NCI-H1436 (cell line): ENCODE measurements at places on chromosomes 7 and 10.

GRCh38 chr7:87361320-87361719 lies 15.9 kb downstream of the CROT start:
- no peak for DNase-seq

GRCh38 chr7:66732439-66732838 lies 8.1 kb upstream of the RABGEF1 start:
- no peak for DNase-seq

- no peak for DNase-seq
Observed at GRCh38 chr7:80210400-80210799, 75.8 kb downstream of the GNAI1 start.

DNA sequence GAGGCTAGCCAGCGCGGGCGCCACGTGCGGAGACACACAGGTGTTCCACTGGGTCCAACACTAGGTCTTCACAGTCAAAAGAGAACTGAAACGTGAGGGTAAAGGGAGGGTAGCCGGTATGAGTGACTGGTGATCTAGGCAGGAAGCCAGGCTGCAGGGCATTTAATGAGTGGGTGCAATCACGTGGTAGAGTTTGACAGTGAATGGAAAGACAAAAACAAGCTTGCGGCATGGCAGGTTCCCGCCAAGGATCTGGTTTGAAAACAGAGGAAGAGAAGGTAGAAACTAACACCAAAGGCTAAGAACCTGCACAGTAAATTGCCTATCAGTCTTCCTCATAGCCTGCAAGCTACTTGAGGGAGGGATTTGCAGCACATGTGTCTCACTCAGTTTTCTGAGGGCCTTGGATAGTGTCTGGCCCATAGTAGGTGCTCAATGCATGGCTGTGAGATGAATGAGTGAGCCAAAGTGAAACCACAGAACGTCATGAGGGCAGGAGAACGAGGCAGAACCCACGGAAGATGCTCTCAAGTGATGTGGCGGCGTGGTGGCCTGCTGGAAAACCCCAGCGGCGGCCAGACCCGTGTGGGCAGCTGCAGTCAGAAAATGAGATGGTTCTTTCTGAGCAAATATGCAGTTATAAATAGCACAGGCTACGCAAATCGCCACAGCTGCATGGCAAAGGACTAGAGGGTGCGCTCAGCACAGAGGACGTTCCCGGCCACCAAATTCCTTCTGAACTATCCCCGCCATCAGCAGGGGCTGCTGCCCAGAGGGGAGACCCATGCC lies 183.6 kb upstream of the NFE2L3 start:
- no peak for DNase-seq

- DNase-seq = no peak
Observed at GRCh38 chr7:47039089-47039648, 542.7 kb downstream of the TNS3 start.

DNA sequence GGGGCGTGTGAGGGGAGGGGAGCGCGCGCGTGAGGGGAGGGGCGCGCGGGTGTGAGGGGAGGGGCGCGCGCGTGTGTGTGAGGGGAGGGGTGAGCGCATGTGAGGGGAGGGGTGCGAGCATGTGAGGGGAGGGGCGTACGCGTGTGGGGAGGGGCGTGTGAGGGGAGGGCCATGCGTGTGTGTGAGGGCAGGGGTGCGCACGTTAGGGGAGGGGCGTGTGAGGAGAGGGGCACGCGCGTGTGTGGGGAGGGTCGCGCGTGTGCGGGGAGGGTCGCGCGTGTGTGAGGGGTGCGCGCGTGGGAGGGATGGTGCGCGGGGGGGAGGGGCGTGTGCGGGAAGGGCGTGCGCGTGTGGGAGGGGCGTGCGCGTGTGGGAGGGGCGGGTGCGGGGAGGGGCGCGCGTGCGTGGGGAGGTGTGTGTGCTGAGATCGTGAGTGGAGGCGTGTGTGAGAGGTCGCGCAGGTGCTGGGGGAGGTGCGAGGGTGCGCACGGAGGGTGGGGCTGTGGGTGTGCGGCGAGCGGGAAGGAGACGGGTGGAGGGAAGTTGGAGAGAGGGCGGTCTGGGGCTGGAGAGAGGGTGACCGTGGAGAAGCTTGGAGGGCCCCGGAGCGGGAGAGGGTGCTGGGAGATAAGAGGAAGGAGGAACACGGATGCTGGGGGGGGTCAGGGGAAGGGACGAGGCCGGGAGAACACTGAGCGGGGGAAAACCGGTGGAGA lies 19.7 kb downstream of the MXI1 start:
- peak; percentile 96 for DNase-seq

GRCh38 chr7:102424129-102424551 lies 9.2 kb upstream of the ORAI2 start:
- DNase-seq = no peak

- no peak for DNase-seq
Observed at GRCh38 chr7:103833401-103833800, 156.1 kb downstream of the RELN start.

DNA sequence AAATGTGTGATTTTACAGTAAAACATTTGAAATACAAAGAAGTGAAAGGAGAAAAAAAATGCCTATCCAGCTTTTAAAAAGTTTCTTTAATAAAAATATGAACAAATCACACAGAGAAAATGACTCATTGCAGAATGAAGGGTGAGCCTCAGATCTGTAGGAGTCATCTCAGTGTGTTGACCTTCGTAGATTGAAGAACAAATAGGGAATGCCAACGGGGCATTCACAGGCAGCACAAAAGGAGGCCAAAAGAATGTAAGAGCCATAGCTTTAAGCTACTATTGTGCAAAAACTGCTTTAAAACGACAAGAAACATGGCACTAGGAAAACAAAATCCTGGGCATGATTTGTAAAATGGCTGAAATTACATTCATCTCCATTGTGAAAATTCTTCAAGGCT lies 782.7 kb upstream of the CELF2 start:
- no peak for DNase-seq

DNA sequence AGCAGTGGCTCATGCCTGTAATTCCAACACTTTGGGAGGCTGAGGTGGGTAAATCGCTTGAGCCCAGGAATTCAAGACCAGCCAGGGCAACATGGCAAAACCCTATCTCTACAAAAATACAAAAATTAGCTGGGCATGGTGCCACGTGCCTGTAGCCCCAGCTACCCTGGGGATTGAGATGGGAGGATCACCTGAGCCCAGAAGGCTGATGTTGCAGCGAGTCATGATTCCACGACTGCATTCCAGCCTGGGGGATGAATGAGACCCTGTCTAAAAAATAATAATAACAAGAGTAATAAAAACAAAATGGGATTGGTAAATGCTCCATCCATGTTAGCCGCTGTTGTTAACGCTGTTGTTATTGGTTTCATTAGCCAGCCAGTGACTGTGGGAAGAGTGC lies 1.3 kb upstream of the HKDC1 start:
- DNase-seq = no peak

DNA sequence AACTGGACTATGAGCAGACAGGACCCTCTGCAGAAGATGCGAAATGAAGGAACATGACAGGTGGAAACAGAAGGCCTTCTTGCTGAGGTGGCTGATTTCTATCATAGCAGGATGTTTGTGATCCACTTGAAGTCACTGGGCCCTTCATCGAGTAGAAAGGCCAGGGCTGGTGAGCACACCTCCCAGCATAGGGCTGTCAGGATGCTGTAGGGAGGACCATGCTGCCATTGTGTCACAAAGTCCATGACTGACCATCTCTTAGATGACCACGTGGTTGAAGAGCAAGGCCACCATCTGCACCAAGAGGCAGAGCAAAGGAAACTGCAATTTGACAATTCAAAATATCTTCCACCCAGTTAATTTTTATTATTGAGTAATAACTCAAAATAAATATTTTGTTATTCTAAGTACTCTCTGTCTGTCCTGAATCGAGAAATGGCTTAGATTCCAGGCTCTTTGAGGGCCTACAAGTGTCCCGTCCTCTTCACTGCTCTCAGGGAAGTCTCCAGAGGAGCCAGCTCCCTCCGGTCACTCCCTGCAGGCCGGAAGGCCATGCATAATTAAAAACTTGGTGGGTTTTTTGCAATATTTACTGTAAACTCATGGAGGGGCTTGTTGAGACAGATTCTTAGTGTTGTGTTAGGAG lies 249.3 kb upstream of the ZMIZ1 start:
- DNase-seq = no peak

DNA sequence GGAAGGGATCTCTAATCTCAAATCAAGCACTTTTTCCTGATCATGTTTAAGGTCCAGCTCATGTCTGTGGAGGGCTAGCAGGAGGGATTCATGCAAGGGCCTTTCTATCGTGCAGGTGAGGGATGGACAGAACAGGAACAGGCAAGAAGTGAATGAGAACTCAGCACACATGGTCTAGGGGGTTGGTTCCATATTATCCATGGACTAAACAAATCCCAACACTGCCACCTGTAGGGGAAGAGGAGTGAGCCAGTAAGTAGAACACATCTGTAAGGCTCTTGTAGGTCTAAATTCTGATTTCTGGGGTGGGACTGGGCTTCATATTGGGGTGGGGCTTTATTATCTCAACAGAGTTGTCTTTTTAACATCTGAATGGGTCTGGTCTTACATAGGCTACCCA lies 138.0 kb upstream of the TARP start:
- no peak for DNase-seq

GRCh38 chr7:19747740-19748339 lies 25.6 kb downstream of the TMEM196 start:
- peak; percentile 42 for DNase-seq

DNA sequence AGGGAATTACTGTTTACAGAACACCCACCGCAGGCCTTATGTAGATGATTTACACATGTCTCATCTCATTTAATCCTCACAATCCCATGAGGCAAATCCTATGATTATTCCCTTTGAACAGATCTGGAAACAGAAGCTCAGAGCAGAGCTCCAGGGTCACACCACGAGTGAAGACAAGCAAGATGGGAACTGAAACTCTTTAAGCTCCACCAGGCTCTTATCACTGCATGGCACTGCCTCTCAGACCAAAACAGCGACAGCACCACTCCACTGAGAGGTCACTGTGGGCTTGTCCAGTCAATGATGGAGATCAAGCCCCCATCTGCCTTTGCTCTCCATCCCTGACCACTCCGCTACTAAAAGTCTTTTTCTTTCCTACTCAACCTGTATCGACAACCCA lies 5.9 kb downstream of the GRID1 start:
- DNase-seq = no peak

GRCh38 chr10:70455213-70455630 lies 13.7 kb upstream of the NODAL start:
- no peak for DNase-seq

DNA sequence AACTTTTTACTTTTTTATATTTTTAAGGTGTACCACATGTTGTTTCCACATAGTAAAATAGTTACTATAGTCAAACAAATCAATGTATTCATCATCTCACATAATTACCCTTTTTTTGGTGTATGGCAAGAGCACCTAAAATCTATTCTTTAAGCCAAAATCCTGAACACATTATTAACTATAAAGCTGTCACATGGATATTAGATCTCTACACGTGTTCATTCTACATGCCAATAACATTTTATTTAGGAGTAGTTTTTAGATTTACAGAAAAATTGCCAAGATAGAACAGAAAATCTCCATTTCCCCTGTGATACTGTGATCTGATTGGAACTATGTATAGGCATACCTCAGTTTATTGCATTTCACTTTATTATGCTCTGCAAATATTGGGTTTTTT lies 137.1 kb downstream of the SH2D4B start:
- DNase-seq = no peak

GRCh38 chr10:18650404-18650997 lies 886 bp downstream of the NSUN6 start:
- DNase-seq = no peak

- DNase-seq = no peak
Observed at GRCh38 chr10:73106301-73106700, 4.0 kb upstream of the NUDT13 start.

DNA sequence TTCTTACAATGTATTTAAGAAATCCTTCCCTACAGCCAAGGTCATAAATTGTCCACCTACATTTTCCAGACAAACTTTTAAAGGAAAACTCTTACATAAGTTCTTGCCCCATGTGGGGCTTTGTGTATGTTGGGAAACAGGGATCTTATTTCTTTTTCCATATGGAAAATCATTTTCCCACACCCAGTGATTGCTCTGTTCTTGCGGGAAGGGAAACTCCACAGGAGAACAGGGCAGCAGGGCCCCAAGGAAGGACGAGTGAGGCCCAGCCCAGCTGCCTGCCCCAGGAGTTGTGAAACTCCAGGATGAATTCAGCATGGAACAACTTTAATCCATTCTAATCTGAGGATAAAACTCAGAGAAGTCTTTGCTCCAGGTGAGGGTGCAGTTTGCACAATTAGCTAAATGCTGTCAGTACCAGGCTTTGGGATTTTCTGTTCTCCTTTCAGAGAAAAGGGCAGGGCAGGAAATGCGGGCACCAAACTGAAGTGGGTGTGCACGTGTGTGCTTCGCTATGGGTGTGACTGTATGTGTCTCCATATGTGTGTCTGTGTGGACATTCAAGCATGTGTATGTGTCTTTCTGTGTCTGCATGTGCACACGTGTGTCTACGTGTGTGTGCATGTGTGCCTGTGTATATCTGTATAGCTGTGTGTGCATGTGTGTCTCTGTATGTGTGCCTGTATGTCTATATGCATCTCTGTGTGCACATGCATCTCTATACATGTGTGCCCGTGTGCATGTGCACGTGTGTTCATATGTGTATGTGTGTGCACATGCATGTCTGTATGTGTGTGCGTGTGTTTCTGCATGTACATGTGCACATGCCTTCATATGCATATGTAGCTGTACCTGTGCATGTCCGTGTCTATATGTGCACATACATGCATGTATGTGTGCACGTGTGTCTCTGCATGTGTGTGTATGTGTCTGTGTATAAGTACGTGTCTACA lies 102.0 kb upstream of the FAM20C start:
- DNase-seq = no peak

- no peak for DNase-seq
Observed at GRCh38 chr10:129467359-129468064, 471 bp downstream of the MGMT start.

DNA sequence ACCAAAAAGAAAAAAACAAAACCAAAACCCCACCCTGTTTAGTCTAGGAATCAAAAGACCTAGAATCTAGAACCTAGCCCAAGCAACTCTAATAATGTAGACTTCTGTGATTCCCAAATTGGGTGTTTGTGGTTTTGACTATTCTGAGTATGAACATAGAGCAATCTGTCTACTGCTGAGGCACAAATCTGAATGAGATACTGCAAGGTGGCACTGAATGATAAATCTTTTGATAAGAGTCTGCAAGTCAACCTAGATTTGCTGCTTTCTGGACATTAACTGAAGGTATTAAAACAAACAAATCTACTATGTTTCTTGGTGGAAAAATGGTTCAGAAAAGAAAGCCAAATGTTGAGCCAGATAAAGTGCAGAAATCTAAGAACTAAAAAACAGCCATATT lies 50.6 kb downstream of the IRF5 start:
- DNase-seq = no peak

- DNase-seq = no peak
Observed at GRCh38 chr7:22208799-22209198, 148.2 kb downstream of the RAPGEF5 start.

DNA sequence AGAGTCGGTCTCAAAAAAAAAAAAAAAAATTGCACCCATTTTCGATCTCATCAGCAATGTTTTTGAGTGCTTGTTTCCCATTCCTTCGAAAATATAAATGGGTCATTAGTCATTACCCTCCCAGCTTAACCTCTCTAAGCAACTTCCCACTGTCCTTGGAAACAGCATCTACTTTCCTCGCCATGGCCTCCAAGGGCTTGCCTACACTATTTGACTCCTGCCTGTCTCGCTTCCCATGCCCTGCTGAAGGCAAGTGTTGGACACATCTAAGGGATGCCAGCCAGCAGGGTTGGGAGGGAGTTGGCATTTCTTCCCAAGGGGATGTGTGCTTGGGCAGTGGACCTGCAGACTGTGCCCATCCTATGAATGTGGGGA lies 12.7 kb upstream of the RHBDD2 start:
- no peak for DNase-seq

GRCh38 chr10:132056663-132057062 lies 9.1 kb upstream of the JAKMIP3 start:
- DNase-seq = no peak

GRCh38 chr10:37957841-37958240 lies 18.6 kb downstream of the ZNF25 start:
- no peak for DNase-seq
